ENCODE measurements at places on chromosomes 5 and 9. TPM values are rescaled to one million over a fixed set of nuclear protein-coding genes. Genes with fewer than 3 reads are reported as not detected.

KCTD16 gene
- total RNA-seq, result not detected

SURF6 gene
- total RNA-seq, result 28.8 TPM

TAF11L10 gene
- total RNA-seq, result not detected

RANBP3L gene
- total RNA-seq, result not detected

HAND1 gene
- not detected for total RNA-seq

NXNL2 gene
- total RNA-seq, result not detected

ADAMTS6 gene
- 0.89 TPM for total RNA-seq

FREM1 gene
- total RNA-seq, result not detected

PPP2R2B gene
- 0.12 TPM for total RNA-seq

PCDH1 gene
- 0.17 TPM for total RNA-seq

C9orf78 gene
- 59.9 TPM for total RNA-seq

FBP2 gene
- total RNA-seq, result not detected

RASGRF2 gene
- total RNA-seq, result 21.1 TPM

KIF12 gene
- not detected for total RNA-seq

SPINK9 gene
- total RNA-seq, result not detected

PHF2 gene
- total RNA-seq, result 22.4 TPM

GABRA6 gene
- not detected for total RNA-seq

GNAQ gene
- 26.3 TPM for total RNA-seq
